ENCODE measurements at places on chromosomes 16 and 17.

GRCh38 chr17:14768923-14769322 is 468.0 kb downstream of the HS3ST3B1 start:
- no peak for DNase-seq

DNA sequence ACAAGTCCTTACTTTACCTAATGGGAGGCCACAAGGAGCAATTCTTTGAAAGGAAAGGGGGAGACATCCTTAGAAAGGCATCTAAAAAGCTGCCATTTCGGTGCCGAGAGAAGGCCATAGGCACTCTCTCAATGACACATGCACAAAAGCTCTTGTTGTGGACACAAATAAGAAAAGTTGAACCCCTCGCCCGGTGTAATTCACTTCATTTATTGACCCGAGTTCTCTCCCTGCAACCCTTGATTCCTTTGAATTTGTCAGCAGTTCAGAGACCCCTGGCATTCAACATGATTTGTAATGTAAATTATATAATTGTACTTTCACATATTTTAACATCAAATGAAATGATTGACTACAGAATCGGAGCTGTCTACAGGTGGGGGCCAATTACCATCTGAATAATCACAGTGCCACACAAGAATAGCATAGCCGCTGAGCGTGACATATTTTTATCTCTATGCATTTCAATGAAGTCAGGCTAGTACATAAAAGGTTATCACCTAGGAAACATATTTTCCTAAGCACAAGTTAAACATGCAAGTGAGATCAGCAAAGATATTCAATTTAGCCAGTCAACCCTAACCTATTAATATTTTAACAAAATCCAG is 66.7 kb downstream of the IRX6 start:
- no peak for DNase-seq

DNA sequence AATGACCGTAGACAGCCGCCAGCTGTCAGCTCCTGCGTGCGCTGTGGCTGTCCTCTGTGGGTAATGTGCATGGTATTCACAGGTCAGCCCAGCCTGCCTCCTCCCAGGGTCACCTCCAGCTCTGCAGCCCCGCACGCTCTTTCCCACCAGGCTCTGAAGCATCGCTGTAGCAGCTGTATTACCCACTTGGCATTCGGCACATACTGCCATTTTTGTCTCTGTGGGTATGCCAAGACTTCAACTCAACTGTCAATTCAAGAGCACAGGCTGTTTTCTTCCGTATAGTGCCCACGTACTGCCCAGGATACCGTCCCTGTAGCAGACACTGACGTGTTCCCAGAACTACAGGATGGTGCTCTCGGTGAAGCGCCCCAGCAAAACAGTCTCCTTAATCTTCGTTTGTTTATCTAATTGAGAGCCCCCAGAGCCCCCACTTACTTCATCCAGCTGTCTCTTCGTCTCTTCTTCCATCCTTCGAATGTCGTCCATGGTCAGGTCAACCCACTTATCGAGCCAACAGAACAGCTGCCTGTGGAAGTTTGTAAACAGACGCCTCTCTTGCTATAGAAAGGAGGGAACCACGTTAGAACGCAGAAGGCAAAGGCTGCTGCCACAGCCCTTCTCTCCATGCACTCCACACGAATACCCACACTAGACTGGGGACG is 17.4 kb upstream of the INPP5K start:
- no peak for DNase-seq

GRCh38 chr16:63192980-63193379 is 1156.7 kb upstream of the CDH8 start:
- no peak for DNase-seq

DNA sequence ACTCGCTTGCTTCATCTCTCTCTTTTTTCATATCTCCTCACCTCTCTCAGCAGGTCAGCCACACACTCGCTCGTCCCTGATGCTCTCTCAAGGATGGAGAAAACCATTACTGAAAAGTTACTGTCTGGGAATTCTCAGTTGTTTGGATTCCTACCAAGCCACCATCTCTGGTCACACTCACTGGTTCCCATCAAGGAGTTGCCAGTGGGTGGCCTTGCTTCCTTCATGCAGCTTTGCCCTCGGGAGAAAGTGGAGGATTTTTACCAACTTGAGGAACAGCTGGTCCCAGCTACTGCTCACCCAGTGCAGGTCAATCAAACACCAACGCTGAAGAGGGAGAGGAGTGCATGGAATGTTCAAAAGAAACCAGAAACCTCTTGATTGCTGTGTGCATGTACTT is 25.3 kb downstream of the MEOX1 start:
- DNase-seq, result no peak
